Regular cardiac myocyte (primary cell): ENCODE measurements at places on chromosomes 12 and 14. TPM values are rescaled to one million over a fixed set of nuclear protein-coding genes. Genes with fewer than 3 reads are reported as not detected.

Gene PTPRB
- 15.9 and 25.7 TPM in 2 replicates for total RNA-seq

Gene CCDC38
- total RNA-seq, result under 0.01 TPM in 2 replicates

Gene FIGNL2
- total RNA-seq, result under 0.01 and 0.28 TPM in 2 replicates

Gene GYS2
- not detected in 2 replicates for total RNA-seq

Gene DDN
- 0.28 and 0.38 TPM in 2 replicates for total RNA-seq

Gene KRT71
- total RNA-seq, result not detected in 2 replicates

Gene NPFF
- total RNA-seq, result not detected in 2 replicates

Gene MYF5
- total RNA-seq, result not detected in 2 replicates

Gene SLC17A8
- not detected in 2 replicates for total RNA-seq

Gene ACADS
- 5.2 and 7.6 TPM in 2 replicates for total RNA-seq

Gene AHNAK2
- total RNA-seq, result 20.5 and 33.0 TPM in 2 replicates

Gene ST8SIA1
- under 0.01 and 0.28 TPM in 2 replicates for total RNA-seq

Gene SERPINA3
- total RNA-seq, result 1.3 and 9.9 TPM in 2 replicates

Gene DENR
- total RNA-seq, result 29.9 and 39.3 TPM in 2 replicates

Gene HELB
- total RNA-seq, result 3.5 and 4.5 TPM in 2 replicates

Gene LIMA1
- total RNA-seq, result 113 and 140 TPM in 2 replicates

Gene FOXG1
- total RNA-seq, result under 0.01 TPM in 1 of 2 replicates, not detected in the other

Gene TMPO
- total RNA-seq, result 49.9 and 173 TPM in 2 replicates

Gene PDE3A
- 23.1 and 31.8 TPM in 2 replicates for total RNA-seq

Gene LRFN5
- 0.19 and 0.28 TPM in 2 replicates for total RNA-seq

Gene C1RL
- total RNA-seq, result 7.1 and 37.2 TPM in 2 replicates

Gene RDH12
- under 0.01 TPM in 1 of 2 replicates, not detected in the other for total RNA-seq

Gene PLD4
- under 0.01 TPM in 1 of 2 replicates, not detected in the other for total RNA-seq

Gene CCDC88C
- total RNA-seq, result 0.77 and 0.85 TPM in 2 replicates

Gene DPPA3
- total RNA-seq, result not detected in 2 replicates

Gene CLEC6A
- not detected in 2 replicates for total RNA-seq

Gene IKZF4
- 0.58 and 2.0 TPM in 2 replicates for total RNA-seq

Gene TEAD4
- 3.4 and 16.7 TPM in 2 replicates for total RNA-seq

Gene PPP4R4
- total RNA-seq, result 2.5 and 3.1 TPM in 2 replicates

Gene NRXN3
- 1.3 and 3.7 TPM in 2 replicates for total RNA-seq

Gene SERPINA4
- total RNA-seq, result not detected in 2 replicates

Gene RNF212B
- total RNA-seq, result not detected in 2 replicates

Gene TMEM30B
- total RNA-seq, result under 0.01 and 0.56 TPM in 2 replicates

Gene CFAP73
- total RNA-seq, result not detected in 2 replicates

Gene TSPAN8
- 10.2 and 15.2 TPM in 2 replicates for total RNA-seq

Gene SERPINA9
- total RNA-seq, result 0.28 and 0.96 TPM in 2 replicates

Gene MFAP5
- 124 and 311 TPM in 2 replicates for total RNA-seq
